Stimulated activated CD4-positive, alpha-beta T cell treated with anti-CD3 and anti-CD28 coated beads, Interleukin-4, amount 100 ng/mL, for 24 hours (primary cell): ENCODE measurements at places on chromosomes 1 and 21.
A peak's percentile ranks its signal among the peaks of the same experiment; 100 is the strongest.

- DNase-seq: no peak
Observed at GRCh38 chr1:246934765-246935164, 3.0 kb upstream of the AHCTF1 start.

DNA sequence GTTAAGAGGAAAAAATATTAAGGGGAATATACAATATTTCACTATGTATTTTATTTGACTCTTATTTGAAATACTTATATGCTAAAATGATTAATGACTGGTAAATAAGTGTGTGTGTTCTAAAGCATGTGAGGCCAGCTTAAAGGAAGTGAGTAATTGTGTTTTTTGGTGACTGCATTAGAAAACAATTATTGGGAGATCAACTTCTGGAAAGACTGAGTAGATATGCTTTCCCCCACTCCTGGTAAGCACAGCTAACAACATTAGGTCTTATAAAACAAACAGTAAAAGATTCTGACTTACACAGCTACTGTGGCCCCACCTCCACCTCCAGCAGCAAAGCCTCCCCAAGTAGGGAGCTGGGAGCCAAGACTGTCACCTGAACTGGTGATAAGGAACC, 403.0 kb downstream of the SRGAP2C start:
- no peak for DNase-seq

DNA sequence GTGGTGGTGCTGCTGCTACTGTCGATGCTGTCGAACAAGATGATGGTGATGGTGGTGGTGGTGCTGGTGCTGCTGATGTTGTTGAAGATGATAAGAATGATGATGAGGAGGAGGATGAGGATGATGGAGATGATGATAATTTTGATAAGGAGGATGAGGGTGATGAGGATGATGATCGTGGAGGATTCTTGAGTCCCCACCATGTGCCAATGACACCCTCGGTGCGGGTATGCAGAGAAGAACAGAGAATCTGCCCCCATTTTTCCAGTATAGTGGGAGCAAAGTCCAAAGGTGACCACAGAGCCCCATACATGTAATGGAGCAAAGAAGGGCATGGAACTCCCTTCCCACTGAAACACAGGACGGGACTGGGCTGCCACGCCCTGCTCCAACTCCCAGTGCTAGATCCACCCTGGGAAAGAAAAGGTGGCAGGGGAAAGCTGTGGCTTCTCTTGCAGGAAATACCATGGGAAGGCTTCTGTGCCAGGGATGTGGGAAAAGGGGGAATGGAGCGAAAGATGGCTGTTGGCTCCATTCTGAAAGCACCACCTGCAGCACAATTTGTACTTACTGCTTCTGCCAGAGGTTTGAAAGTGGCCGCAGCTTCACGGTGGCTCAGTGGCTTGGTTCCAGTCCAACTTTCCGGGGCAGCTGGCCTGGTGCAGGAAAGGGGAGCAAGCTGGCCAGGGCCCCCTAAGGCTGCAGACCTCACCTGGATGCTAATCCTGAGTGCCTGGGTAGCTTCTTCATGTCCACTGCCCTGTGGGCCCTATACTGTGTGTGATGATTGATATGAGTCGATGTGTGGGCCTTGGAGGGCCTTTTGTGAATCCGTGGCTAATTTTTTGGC, 387.2 kb upstream of the VAMP3 start:
- no peak for DNase-seq

DNA sequence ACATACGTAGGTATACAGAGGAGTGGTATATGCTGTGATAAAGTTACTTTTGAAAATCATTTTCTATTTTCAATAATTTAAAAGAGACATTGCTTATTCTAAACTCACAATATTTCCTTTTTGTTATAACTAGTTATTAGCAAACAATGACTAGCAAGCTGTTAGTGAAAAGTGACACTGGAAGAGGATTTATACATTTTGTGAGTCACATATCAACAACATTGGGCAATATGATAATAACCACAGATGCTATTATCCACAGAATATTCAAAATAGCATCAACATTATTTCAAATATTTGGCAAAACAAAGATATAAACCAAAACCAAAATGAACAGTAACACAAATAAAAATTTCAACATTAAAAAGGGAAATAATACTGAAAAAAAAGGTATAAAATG, 104.0 kb upstream of the HP1BP3 start:
- DNase-seq: no peak

GRCh38 chr21:38936240-38936639, 130.5 kb downstream of the ETS2 start:
- no peak for DNase-seq

- no peak for DNase-seq
Observed at GRCh38 chr1:23417570-23417969, 7.0 kb downstream of the TCEA3 start.

- no peak for DNase-seq
Observed at GRCh38 chr1:183588827-183589226, 1.4 kb downstream of the NCF2 start.

DNA sequence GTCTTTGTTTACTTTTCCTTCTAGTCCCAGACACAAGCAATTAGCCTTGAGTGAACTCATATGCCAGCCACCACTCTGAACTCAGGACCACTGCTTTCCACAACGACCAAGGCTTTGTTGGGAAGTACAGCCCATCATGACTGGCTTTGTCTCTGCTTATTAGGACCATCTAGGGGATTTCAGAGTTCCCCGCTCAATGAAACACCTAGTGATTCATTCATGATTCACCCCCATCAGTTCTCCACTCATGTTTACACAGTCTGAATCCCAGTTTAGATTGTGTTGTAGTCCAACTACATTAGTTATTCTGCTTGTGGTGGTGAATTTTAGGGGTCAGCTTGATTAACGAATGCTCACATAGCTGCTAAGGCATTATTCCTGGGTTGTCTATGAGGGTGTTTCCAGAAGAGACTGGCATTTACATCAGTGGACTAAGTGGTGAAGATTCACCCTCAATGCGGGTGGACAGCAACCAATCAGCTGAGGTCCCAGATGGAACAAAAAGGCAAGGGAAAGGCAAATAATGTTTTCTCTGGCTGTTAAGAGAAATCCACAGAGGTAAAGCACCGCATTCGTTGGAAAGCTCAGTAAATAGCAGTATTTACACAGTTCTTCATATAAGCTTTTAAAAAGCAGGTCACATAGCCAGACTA, 122.7 kb downstream of the RGS21 start:
- no peak for DNase-seq

GRCh38 chr1:211287218-211287617, 28.1 kb downstream of the RCOR3 start:
- no peak for DNase-seq

- no peak for DNase-seq
Observed at GRCh38 chr1:208054911-208055379, 144.0 kb upstream of the CD34 start.

- peak; percentile 85 for DNase-seq
Observed at GRCh38 chr1:206106328-206107167, 10.6 kb downstream of the AVPR1B start.

GRCh38 chr1:6181347-6181770, 1.2 kb upstream of the CHD5 start:
- no peak for DNase-seq

- DNase-seq: no peak
Observed at GRCh38 chr1:239655023-239655422, 268.7 kb downstream of the CHRM3 start.

DNA sequence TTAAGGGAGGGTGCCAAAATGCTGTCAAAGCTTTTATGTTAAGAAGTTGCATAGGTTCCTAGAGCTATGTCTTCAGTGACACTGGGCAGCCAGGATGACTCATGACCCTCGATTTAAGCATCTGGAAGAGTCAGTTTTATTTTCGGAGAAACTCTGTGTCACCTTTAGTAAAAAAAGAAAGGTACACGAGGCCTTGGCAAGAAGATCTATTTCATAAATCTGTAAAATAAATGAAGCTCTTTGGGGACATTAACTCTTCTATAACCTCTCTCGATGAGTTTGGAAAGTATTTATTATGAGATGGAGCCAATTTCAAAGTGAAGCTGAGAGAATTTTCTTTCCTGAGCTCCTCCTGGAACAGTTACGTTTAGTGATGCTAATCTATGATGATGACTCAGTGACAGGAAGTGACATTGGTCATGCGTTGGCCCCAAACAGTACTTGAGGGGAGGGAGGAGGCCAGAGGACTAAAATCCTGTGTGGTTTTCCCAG, 156.5 kb downstream of the HLX start:
- DNase-seq: no peak

DNA sequence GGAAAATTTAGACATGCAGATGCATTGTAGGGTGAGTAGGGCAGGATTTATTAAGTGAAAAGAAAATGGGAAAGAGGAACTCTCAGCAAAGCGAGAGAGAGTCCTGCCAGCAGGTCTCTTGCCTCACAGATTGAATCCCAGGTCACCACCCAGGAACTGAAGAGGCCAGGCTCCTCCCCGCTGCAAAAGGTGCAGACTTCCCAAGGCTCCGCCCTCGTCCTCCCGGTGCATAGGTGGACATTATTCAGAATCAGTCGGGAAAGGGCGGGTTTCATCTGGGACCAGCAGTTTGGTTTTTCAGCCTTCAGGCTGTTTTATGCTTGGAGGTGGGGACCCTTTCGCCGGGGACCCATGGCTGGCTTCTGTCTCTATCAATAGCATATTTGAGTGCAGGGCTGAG, 41.6 kb upstream of the APP start:
- DNase-seq: no peak

- DNase-seq: no peak
Observed at GRCh38 chr1:205251576-205251975, 23.8 kb downstream of the TMCC2 start.

DNA sequence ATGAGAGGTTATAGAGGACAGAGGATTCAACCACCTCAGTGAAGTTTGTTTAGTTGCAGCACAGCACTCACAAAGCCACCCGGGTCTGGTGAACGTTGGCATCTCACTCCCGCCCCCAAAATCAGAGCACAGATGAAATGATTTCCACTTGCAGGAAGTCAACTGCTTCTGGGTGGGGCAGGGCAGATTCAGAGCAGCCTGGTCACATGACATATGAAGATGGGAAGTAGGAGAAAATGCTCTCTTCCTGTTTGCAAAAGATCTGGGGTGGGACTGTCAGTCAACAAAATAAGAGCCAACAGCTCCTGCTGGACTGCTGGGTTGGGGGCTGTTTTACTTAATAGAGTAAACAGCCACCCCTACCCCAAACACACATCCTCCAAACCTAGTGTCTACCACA, 43.2 kb downstream of the LRRC71 start:
- DNase-seq: peak; percentile 32

DNA sequence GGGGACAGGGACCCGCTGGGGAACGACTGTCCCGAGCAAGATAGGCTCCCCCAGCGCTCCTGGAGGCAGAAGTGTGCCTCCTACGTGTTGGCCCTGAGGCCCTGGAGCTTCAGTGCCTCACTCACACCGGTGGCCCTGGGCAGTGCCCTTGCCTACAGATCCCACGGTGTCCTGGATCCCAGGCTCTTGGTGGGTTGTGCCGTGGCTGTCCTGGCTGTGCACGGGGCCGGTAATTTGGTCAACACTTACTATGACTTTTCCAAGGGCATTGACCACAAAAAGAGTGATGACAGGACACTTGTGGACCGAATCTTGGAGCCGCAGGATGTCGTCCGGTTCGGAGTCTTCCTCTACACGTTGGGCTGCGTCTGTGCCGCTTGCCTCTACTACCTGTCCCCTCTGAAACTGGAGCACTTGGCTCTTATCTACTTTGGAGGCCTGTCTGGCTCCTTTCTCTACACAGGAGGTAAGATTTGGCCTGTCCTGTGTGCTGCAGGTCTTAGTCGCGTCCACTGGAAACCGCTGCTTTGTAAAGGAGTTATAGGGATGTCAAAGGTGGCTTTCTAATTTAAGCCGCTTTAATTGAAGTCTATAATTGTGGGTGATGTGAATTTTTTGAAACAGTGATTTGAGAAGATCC, 717 bp downstream of the UBIAD1 start:
- peak; percentile 17 for DNase-seq

- DNase-seq: no peak
Observed at GRCh38 chr1:220315070-220315839, 43.0 kb upstream of the RAB3GAP2 start.

DNA sequence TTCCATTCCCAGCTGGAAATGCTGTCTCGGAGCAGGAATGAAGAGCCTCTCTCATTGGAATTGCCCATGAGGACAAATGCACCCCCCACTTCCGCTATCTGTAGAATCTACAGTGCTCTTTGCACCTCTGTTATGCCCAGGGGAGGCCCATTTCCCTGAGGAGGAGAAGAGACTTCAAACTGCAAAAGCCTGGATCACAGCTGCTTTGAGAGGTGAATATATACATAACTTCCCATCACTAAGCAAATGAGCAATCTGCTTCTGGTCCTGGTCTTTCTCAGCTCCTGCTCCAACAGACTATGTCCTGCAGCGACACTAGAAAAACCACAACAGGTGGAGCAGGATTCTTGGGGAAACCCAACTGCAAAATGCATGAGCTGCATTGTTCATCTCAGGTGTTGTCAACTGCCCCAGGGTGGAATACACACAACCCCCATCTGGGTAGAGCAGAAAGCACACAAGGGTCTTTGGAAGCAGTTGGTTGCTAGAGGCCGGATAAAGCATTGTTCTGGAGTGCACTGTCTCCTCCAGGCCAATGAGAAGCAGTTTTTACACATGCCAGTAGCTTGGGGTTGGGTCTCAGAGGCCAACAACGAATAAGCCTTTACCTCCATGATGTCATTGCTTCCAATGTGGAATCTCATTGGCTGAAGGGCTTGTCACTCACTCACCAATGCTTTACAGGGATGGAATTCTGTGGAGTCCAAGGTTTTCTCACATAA, 67.7 kb upstream of the RAB4A start:
- no peak for DNase-seq

DNA sequence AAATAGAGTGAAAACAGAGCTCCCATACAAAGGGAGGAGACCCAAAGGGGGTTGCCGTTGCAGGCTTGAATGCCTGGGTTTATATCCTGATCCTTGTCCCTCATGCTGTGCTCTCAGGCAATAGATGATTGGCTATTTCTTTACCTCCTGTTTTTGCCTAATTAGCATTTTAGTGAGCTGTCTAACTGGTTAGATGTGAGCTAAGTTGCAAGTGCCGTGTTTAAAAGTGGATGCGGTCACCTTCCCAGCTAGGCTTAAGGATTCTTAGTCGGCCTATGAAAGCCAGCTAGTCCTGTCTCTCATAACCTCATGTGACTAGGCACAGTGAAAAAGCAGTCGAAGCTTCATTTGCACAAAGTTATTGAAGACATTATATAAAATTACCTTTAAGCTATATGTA, 356.7 kb upstream of the TMPRSS15 start:
- no peak for DNase-seq

DNA sequence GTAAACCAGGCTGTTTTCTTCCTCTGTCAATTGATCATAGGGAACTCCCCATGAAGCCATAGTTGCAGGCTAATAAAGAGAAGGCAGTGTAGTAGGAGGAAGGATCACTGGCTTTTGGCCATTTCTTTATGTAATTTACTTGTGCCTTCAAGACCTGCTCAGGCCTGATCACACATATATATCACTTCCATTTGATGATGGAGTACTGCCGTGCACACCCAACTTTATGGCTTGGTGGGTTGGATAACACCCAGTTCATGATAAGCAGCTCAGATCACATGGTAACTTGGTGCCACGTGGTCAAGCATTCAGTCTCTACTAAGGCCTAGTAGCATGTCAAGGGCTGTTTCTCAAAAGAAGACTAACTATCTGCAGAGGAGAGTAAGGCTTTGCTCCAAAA, 4.1 kb downstream of the MROH9 start:
- no peak for DNase-seq

- DNase-seq: no peak
Observed at GRCh38 chr1:74830766-74831165, 97.8 kb downstream of the TYW3 start.

- no peak for DNase-seq
Observed at GRCh38 chr1:157723157-157723556, 22.6 kb upstream of the FCRL3 start.
